ENCODE measurements at places on chromosomes 12 and 14. TPM values are rescaled to one million over a fixed set of nuclear protein-coding genes. Genes with fewer than 3 reads are reported as not detected.
A peak's percentile ranks its signal among the peaks of the same experiment; 100 is the strongest.

RAB21 gene
- total RNA-seq = 58.5 TPM

DNA sequence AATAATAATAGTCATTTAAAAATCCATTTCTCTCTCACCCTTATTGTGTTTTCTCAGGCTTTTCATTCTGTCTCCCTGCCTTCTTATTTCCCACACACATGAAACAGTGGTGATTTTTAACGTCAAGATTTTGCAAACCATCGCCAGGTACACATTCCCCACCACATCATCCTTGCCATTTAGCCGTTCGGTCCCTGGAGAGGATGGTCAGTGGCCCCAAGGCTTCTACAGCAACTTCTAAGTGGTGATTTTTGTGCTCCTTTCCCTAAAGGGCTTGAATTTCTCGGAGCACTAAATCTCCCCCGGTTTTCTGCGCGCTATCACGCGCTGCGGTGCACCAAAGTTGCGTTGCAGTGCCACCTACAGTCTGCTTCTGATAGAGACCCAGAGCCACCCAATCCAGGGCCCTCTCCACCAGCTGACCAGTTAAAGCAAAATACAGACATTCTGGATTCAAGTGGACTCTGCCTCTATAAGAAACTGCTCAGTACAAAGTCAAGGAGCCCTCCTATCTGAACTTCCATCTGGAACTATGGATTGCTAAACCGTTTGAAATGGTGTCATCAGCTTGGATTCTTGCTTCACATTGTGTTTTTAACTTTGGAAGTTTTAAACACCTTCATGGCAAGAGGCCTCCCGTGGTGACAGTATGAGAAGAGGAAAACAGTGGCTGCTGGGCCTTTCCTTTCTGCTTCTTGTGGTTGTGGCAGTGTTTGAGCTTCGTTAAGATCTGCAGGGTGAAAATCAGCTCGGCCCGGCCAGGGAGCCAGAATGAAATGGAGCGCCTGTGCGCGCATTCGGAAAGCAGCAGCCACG lies 234.0 kb downstream of the SPTSSA start:
- peak; percentile 74 for DNase-seq

DNA sequence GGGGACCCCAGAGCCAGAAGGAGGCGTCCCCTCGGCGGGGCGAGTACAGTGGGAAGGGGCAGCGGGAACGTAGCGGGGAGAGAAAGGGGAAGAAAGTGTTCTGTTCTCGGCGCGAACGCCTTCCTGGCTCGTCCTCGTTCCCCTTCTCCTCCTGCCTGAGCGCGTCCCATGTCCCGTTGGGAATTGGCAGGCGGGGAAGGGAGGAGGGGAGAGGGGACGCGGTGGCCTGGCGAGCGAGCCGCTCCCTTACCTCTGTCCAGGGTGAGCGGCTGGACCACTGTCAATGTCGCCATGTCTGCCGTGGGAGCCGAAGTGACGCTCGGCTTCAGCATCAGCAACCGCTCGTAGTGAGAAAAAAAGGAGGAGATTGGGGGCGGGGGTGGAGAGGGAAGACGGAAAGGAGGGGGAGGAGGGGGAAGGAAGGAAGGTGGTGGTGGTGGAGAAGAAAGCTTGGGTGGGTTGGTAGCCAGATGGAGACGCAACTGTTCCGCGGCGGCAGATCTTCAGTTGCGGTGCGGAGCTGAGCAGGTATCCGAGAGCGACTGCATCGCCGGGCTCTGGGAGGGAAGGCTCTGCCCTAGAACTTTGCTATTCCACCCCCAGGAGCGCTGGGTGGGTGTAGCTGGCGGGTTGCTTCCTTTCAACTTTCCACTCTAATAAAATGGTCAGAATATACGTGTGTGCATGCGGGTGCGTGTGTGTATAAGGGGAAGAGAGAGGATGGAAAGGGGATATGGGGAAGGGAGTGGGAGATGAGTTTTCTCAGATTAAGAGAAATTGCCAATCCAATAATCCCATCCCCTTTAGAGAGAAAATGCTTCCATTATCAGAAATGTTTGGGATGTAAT lies at the start of gene LIN7A:
Gene LIN7A (minus strand): TSS at position 544 of the 848 bp plus-strand sequence. CDS start 212 bp downstream, at position 332.
- DNase-seq = peak; percentile 75

DNA sequence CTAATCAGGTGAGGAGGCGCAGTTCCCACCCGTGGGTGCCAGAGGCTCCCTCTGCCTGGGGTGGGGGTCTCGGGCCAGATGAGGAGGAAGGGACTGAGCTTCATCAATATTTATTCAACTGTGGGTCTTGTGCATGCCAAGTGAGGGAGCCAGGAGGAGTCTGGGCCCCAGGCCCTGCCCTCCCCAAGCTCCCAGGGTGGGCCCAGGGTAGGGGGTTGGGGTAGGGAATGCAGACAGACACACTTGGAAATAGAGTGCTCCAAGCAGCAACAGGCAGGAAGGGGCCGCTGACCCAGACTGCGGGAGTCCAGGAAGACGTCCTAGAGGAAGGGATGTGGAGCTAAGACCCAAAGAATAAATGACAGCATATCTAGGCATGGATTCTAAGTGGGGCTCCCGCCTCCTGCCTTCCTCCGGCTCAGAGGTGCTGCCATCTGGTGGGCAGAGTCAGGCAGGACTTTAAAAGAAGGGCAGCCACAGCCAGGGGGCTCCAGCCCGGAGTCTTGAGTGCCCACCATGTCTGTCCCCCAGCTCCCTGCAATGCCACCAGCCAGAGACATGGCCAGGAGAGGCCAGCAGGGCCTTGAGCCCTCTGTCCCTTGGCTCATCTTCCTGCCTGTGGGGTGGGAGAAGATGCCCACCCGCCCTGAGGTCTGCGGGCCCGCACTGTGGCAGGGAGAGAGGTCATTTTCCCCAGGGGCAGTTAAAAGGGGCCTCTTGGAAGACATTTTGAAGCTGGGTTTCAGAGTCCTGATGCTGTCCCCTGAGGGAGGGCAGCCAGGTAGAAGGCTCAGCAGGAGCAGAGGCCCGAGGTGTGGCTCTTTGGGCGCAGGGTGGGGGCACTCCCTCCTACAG lies 70.1 kb downstream of the PHETA1 start:
- peak; percentile 78 for DNase-seq

DNA sequence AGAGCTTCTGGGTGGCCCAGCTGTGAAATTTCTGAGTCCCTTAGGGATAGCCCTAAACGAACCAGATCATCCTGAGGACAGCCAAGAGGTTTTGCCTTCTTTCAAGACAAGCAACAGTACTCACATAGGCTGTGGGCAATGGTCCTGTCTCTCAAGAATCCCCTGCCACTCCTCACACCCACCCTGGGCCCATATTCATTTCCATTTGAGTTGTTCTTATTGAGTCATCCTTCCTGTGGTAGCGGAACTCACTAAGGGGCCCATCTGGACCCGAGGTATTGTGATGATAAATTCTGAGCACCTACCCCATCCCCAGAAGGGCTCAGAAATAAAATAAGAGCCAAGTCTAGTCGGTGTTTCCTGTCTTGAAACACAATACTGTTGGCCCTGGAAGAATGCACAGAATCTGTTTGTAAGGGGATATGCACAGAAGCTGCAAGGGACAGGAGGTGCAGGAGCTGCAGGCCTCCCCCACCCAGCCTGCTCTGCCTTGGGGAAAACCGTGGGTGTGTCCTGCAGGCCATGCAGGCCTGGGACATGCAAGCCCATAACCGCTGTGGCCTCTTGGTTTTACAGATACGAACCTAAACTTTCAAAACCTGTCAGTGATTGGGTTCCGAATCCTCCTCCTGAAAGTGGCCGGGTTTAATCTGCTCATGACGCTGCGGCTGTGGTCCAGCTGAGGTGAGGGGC lies 38.9 kb downstream of the DAD1 start:
- DNase-seq = no peak

GRCh38 chr12:32089586-32089985 lies 17.1 kb upstream of the BICD1 start:
- no peak for DNase-seq

- peak; percentile 96 for DNase-seq
Observed at GRCh38 chr12:112409064-112409905, at the start of gene RPL6. RPL6 (minus strand) TSS chr12:112409605; CDS start chr12:112408656, 949 bp downstream.

- DNase-seq = no peak
Observed at GRCh38 chr12:84072961-84073360, 839.6 kb downstream of the SLC6A15 start.

GRCh38 chr12:50004696-50005095 lies 20.6 kb downstream of the RACGAP1 start:
- DNase-seq = no peak

DNA sequence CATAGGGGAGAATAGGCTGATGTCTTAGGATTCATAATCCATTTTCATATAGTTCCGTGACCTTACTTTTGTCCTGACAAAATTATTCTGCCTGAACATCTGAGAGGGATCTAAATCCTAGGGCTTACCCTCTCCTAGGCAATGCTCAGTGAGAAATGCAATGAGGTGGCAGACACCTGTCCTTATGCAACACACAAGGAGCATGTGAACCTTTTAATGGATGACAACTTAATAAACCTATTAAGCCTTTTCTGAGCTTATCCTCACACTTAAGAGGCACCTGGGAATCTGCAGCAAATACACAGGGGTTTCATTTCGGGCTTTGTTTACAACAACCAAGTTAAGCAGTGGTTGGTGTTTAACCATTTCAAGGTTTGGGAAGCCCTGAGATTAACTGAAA lies 24.6 kb downstream of the SINHCAF start:
- DNase-seq = no peak

All from lung (tissue), 17 donors.